ENCODE measurements at places on chromosomes 2 and 18.
A peak's percentile ranks its signal among the peaks of the same experiment; 100 is the strongest.

- no peak for DNase-seq
Measured at GRCh38 chr18:9531791-9532410, 56.6 kb downstream of the RALBP1 start.

DNA sequence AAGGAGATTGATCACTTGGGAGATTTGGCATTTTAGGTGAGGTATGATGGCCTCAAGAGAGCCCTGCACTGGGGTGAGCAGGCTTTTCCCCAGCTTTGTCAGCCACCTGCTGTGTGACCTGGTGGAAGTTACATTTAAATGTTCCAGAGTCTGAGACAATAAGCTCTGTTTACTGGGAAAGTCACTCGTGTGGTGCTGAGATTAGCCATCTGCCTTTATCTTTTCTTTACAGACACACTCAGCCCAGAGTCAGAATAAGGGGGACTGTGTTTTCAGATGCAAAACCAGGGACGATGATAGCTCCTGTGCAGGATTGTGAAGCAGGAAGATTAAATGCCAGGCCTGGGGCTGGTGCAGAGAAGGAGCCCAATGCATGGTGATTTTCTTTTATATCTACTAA, 47.9 kb downstream of the SH3RF3 start:
- DNase-seq = no peak

GRCh38 chr2:11799826-11800225, 53.4 kb downstream of the LPIN1 start:
- no peak for DNase-seq

DNA sequence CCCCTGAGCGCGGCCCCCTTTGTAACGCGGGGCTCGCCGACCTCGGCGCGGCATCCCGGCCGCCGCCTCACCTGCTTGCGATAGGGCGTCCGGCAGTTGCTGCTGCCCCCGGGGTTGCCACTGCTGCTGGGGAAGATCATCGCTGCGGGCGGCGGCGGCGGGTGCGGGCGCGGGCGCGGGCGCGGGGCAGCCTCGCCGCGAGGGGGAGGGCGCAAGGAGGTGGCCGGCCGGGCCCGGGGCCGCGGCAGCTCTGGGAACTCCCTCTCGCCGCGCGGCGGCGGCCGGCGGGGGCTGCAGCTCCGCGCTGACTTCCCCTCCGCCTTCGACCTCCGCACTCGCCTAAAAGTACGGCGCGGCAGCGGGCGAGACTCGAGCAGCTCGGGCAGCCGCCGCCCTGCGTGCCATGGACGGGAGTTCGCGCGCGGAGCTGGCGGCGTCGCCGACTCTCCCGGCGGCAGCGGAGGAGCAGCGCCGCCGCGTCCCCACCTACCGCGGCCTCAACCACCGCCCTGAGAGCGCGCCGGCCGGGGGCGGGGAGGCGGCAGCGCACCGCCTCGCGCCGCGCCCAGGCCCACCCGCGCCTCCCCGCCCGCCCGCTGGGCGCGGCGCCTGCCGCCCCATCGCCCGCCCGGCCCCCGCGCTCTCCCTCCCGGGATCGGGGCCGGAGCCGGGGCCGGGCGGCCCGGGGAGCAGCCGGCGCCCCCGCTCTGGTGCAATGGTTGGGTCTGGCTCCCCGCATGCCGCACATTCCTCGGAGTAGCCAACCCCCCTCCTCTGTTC, 86.0 kb downstream of the RBMS1 start:
- peak; percentile 72 for DNase-seq

- no peak for DNase-seq
Measured at GRCh38 chr2:205017381-205017780, 472.1 kb downstream of the PARD3B start.

- DNase-seq = no peak
Measured at GRCh38 chr2:112643488-112643887, 2.3 kb upstream of the SLC20A1 start.

DNA sequence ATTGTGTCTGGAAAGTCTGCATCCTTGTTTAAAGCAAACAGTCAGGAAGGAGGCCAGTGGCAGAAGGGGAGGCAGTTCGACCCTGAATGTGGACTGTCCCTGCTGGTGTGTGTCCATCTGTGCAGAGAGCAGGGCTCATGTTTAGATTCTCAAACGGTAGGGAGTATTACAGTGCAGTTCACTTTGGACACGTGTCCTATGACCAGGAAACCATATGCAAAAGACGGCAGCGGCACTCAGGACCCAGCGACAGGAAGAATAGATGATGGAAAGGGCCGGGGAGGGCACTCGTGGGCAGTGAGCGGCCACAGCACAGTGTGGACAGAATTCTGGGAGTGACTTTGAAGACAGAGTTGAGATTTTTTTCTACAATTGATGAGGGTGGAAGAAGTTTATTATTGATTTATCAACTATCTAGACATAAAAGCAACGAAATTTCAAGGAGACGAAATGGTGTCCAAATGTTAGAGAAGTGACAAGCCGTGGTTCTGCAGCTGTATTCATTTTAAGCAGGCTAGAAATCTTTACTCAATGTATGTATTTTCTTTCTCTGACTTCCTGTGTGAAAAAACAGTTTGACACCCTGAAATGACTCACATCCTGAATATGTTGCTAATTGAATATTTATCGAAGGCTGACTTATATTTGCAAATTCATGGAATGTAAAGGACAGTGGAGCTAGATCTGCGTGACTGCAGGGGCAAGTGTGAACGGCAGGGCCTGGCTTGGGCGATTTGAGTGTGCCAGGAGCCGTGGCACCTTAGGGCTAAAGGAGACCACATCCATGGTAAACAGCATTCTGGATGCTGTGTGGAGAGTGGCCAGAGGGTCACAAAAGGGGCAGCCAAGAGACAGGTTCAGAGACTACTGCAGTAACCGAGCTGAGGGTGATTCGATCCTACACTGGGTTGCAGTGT, 214.2 kb downstream of the PTGR3 start:
- peak; percentile 53 for DNase-seq

DNA sequence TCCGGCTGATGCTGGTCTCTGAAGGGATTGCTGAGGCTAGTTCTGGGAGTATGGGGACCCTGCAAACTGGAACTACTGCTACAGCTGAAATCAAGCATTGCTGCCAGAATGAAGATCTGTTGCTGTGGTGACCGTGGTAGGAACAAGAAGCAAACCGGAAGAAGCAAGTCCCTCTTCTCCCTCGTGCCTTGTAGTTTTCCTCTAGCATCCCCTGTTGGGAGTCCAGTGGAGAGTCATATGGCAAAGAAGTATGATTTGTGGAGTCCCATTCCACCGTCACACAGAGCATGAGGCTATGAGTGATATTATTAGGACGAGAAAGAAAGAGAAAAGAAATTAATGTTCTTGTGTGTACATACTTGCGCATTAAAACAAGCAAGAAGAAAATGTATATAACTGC, 138.8 kb upstream of the SP5 start:
- no peak for DNase-seq
